Stimulated activated naive CD4-positive, alpha-beta T cell (primary cell): ENCODE measurements at places on chromosomes 5 and 9.

GRCh38 chr5:37786862-37787519 lies 52.9 kb downstream of the GDNF start:
- no peak for DNase-seq

DNA sequence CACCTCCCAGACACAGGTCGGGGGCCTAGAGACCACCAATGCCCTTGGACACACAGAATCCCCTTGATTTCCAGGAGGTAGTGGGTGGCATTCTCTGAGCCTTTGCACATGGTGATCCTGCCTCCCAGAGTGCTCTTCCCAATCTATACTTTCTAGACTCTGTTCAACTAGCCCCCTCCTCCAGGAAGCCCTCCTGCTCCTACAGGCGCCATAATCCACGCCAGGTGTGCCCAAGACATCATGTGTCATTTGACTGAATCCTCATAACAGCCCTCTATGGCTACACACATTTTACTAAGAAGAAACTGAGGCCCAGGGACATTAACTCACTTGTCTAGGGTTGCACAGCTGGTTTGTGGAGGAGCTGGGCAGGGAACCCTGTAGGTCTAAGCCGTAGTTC lies 7.1 kb downstream of the BBLN start:
- DNase-seq: no peak

GRCh38 chr5:179171251-179171815 lies 111.2 kb downstream of the ZNF354C start:
- no peak for DNase-seq

GRCh38 chr9:90775657-90776056 lies 26.0 kb upstream of the SYK start:
- no peak for DNase-seq

GRCh38 chr5:124480022-124480421 lies 266.4 kb downstream of the ZNF608 start:
- no peak for DNase-seq

- DNase-seq: no peak
These were observed 234.8 kb downstream of the MED10 start for GRCh38 chr5:6143523-6143922.

- no peak for DNase-seq
These were observed 119.5 kb downstream of the TRPM3 start for GRCh38 chr9:71001780-71002386.

DNA sequence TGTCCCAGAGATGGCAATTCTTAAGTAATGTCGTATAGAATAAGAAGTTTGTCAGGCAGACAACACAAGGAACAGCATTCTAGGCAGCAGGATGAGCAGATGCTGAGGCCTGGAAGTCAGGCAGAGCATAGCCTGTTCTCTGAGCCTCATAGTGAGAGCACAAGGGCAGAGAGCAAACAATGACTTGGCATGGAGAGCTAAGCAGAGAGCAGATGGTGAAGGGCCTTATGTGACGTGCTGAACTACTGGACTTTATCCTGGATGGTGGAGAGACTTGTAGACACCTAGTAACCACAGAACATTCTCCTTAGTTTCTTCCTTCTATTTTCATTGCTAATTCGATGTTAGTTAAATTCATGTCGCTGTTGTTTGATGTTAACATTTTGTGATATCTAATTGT lies 60.1 kb downstream of the KCTD16 start:
- DNase-seq: no peak

DNA sequence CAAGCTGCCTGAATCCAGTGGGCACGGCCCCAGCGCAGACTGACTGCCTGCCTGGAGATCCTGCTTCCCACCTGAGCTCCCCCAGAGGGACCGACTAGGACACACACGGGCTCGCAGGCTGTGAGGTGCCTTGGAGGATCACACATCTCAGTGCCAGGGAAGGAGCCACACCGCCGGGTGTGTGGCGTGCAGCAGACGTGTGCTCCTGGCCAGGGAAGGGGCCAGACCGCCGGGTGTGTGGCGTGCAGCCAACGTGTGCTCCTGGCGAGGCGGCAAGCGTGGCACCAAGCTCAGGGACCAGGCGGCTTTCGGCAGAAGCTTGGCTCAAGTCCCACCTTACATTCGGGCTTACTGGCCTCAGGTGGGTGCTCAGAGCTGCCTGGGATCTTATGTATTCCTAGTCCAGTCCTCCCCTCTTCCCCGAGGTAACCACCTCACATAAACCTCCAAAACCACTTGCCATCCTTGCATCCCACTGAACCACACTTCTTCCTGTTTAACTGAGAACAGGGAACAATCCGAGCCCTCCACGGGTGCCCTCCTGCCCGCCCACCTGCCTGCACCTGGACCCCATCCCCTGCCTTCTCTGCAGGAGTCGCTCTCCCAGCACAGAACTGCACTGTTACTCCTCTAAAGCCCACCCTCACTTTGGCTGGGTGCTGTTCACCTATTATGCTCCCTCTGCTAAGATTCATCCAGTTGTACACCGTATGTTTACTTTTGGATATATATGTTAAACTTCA lies 22.4 kb upstream of the MRNIP start:
- DNase-seq: no peak

GRCh38 chr9:105389796-105390195 lies 58.0 kb upstream of the FSD1L start:
- no peak for DNase-seq

GRCh38 chr5:144832416-144832815 lies 661.7 kb downstream of the KCTD16 start:
- no peak for DNase-seq

- no peak for DNase-seq
These were observed 165.2 kb downstream of the MAPKAP1 start for GRCh38 chr9:125541840-125542243.

GRCh38 chr5:116389601-116390000 lies 185.0 kb downstream of the SEMA6A start:
- no peak for DNase-seq

DNA sequence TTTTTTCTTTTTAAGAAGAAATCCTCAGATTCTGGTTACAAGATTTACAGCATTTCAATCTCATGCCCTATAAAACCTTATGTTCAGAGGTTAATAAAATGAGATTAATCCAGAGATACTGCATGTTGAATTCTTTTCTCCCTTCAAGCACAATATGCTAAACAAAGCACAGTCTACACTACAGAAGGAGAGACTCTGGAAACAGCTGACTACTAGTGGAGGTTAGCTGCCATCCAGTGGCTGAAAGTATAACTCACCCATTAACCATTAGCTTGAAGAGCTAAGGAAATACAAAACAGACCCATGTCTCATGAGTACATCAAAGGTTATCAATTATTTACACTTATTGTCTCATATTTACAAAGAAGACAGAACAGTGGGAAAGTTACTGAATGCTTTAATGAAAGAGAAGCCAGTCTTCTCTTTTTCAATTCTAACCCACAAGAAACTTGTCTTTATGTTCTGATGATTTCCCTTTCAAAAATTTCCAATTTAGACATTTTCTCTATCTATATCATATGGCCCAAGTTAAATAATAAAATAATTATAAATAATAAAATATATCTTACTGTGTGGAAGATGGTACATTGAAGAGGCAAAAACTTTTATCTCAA lies 12.7 kb upstream of the DNAH5 start:
- DNase-seq: no peak

GRCh38 chr5:82421119-82421518 lies 143.0 kb upstream of the RPS23 start:
- no peak for DNase-seq

DNA sequence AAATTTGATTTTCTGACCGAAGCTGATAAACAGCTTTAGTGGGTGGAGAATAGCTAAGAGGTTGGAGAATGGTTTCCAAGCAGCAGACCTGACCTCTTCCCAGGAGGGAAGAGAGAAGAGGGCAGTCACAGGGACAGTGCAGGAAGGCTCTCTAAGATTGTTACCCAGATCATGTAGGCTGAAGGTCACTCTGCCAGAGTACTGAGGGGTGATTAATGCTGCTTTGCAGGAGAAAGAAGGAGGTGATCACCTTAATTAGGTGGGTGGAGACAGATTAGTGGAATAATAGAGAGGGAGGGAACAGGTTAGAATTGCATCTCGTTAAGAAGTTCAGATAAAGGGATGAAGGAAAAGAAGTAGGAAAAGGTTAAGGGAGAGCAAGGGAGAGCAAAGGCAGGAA lies 440.5 kb downstream of the BRINP1 start:
- DNase-seq: no peak

DNA sequence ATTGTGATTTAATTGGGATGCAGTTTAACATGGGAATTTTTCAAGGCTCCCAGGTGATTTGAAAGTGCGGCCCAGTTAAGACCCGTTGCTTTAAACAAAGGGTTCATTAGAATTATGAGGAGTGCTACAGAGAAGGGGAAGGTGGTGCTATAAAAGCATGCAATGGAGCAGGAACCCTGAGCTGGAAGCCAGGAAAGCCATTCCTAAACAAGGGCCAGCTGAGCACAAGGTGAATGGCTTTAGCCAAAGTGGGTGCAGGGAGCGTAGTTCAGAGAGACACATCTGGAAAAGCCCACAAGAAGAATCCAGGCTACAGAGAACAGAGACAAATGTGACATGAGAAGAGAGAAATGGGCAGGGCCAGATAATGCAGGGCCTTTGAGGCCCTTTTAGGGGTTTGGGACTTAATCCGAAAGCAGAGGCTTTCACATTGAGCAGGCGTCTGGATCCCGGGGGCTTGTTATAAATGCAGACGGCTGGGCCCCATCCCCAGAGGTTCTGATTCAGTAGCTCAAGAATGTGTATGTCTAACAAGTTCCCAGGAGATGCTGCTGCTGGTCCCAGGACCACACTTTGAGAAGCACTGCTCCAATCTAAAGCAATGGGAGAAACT lies 138.1 kb upstream of the WWC1 start:
- no peak for DNase-seq

- peak; percentile 7 for DNase-seq
These were observed 6.3 kb upstream of the IFNA8 start for GRCh38 chr9:21402386-21403251.

DNA sequence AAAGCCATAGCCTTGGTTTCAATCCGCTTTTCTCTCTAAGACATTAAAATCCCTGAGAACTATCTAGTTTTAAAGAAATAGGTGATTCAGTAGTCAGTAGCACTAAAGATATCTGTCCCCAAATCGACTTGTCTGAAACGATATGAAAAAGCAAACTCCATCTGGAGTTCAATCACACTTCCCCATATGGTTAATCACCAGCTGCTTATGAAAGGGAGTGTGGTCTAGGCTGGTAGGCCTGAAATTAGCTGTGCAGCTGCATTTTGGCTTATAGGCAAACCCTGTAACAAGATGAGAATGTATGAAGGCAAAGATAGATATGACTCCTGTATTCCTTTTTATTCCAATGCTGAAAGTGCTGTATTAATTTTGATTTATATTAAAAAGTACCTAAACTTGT lies 65.9 kb downstream of the DMRTA1 start:
- DNase-seq: no peak

- DNase-seq: no peak
These were observed 113.9 kb downstream of the ARRDC3 start for GRCh38 chr5:91269198-91269597.

GRCh38 chr9:130780865-130781504 lies 54.1 kb upstream of the ABL1 start:
- no peak for DNase-seq

- DNase-seq: no peak
These were observed 266.9 kb downstream of the ARHGAP26 start for GRCh38 chr5:143037071-143037470.

DNA sequence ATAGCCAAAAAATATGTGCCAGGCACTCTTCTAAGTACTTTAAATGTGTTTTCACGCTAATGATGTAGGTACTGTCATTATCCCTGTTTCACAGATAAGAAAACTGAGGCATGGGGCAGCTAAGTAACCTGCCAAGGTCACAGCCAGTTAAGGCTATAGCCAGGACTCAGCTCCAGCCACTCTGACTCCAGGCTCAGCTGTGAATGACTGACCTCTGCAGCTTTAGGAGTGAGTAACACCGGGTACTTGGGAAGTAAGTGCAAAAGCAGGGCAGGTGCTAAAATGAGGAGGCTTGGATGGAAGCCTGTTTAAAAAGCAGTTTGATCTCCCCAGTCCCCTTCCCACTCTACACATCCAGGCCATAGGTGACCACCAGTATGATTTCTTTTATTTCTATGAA lies 10.6 kb upstream of the SHC3 start:
- no peak for DNase-seq

DNA sequence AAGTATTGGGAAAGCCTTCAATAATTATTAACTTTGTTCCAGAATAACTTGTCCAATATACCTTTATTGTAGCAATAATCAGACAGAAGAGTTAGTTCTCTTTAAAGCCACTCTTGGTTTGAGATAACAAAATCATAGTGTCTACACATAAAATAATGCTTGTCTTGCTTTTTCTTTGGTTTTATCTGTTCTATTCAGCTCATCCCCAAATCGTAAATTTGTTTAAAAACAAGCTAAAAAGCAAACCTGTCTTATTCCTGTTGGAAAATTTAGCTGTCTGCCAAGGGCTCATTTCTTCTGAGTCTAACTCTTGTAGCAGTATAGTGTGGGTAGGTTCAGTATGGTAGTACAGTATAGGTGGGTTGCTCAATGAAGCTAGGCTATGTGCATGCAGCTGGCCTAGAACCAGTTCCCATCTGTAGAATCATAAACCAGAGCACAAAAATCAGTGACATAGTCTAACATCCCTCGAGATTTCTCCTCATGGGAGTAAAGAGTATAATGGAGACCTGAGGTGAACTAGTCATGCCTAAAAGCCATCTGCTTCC lies 17.9 kb upstream of the APBA1 start:
- DNase-seq: no peak

GRCh38 chr9:134537951-134538641 lies 103.5 kb upstream of the COL5A1 start:
- DNase-seq: no peak

DNA sequence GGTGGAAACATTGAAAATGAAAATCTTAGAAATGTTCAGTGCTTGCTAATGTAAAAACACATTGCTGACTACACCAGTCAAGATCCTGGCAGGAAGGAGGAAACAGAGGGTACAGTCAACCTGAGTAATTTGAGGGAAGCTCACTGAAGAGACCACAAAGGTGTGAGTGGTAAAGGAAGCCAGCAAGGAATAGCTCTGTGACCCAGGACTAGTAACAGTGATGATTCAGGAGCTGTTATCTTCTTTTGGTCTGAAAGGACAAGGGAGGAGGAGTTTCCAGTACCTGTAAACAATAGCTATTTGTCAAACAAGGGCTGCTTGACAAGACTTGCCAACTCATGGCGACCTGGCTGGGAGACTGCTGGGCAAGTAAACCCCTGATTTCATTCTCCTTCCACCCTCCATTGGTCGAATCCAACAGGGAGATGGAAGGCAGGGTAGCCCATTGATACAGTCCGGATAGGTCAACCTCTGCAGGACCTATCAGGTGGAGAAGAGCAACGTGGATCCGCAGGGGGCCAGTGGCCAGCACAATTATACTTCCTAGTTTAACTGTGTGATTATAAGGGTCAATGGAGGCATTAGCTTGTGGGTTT lies 68.1 kb downstream of the MAMDC2 start:
- no peak for DNase-seq

DNA sequence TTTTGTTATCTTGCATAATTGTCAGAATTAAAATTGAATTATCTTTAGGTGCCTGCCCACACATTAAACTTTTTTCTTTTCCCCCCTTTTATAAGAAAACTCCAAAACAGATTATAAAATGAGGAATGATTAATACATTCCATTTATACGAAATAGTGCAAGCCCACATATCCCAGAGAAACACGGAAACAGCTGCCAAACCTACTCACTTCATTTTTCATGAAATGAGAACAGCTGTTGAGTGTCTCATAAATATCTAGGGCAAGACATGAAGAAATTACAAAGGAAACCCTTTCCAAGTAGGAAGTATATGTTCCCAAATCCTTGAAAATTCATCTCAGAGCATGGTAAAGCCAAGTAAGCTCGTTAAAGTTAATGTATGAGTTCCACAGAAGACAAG lies 459.4 kb upstream of the NMUR2 start:
- no peak for DNase-seq
